ENCODE measurements at places on chromosomes 4 and X.

DNA sequence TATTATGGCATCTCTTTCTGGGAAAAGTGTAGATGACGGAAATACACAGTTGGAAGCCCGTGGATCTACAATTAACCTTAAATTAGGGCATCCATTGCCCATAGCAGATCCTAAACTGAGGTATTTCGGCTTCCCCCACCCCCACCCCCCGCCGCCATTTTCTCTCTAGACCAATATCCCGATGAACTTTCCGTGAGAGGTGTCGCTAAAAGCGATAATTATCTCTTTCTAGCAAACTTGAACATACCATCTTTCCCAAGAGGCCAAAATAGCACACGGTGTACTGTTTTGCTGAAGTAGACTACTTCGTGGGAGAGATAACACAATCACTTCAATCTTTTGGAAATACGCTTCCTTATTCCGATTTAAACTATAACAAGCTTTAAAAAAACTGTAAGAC lies 554 bp downstream of the KLHL15 start:
- no peak for DNase-seq

GRCh38 chr4:2472187-2472586 lies 3.3 kb downstream of the RNF4 start:
- DNase-seq: no peak

DNA sequence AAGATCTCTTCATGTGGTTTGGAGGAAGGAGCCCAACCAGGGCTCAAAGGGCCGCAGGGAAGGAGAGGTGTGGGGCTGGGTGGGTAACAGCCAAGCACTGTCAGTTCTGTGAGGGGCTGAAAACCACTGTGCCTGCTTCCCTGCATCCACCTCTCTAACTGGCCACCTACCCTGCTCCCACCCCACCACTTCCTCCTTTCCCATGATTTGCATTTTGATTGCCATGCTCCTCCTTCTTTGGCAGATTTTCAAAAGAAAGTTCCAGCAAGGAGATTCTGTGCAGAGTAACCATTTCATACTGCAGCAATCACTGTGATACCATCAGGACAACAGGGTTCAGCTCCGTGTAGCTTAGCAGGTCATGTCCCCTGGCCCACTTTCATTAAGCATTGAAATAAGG lies 1.8 kb downstream of the ZNF674 start:
- DNase-seq: no peak

DNA sequence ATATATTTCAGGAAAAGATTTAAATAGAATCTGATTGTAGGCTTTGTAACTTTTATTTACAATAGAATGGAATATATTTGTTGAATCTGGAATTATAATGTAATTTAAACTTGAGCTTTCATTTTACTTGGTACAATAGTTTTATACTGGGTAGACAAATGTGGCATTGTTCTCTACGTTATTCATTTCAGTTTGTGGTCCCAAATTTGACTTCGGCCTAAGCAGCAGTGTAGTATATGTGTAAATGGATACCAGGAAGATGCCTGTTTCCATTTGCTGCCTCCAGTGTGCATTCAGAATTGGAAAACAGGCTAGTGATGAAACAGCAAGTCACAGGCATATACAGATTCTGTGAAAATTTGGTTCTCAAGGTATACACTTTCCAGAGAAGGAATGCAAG lies 77.8 kb downstream of the CLDN22 start:
- no peak for DNase-seq

GRCh38 chr4:20196476-20196875 lies 55.2 kb upstream of the SLIT2 start:
- no peak for DNase-seq

DNA sequence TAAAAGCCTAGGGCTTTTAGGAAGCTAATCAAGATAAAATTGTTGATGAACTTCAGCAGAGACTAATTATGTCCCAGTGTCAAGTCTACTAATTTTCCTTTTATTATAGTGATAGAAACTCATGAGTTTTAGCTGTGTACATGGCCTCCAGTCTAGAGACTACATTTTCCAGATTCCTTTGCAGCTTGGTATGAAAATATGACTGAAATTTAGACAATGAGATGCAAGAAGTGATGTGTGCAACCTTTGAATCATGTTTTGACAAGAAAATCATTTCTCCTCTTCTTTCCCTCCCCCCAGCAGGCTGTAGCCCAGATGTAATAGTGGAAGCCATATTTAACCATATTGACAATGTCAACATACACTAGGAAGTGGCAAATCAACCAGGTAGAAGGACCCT lies 30.3 kb upstream of the IL13RA2 start:
- DNase-seq: no peak

DNA sequence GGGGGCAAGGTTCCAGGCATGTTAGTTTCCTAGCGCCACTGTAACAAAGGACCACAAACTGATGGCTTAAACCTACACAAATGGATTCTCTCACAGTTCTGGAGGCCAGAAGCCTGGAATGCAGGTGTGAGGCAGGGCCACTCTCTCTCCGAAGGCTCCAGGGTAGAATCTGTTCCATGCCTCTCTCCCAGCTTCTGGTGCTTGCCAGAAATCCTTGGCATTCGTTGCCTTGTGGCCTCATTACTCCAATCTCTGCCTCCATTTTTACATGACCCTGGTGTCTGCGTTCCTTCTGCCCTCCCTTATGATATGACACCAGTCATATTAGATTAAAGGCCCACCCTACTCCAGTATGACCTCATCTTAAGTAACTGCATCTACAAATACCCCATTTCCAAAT lies 39.6 kb downstream of the CLDN34 start:
- DNase-seq: no peak

DNA sequence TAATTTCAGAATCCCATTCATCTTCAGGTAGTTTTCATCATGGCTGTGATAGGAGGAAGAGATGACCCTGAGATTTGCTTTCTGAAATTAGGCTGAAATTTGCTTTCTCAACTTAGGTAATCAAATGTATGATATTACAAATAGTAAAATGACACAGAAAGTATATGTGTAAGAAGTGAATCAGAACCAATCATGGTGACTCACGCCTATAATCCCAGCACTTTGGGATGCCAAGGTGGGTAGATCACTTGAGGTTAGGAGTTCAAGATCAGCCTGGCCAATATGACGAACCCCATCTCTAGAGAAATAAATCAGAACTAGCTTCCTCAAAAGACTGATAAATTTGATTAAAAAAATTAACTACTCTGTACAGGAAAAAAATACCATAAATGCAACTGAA lies 555.4 kb downstream of the STPG2 start:
- DNase-seq: no peak

- no peak for DNase-seq
These were observed 107.2 kb downstream of the TBCK start for GRCh38 chr4:106208481-106209460.

- no peak for DNase-seq
These were observed 11.2 kb upstream of the PGRMC2 start for GRCh38 chr4:128298852-128299251.

- no peak for DNase-seq
These were observed 13.8 kb downstream of the SH3BP2 start for GRCh38 chr4:2806390-2807355.

- no peak for DNase-seq
These were observed 67.8 kb upstream of the NBDY start for GRCh38 chrX:56661193-56661592.

- no peak for DNase-seq
These were observed 171.3 kb downstream of the BTC start for GRCh38 chr4:74623041-74623440.

DNA sequence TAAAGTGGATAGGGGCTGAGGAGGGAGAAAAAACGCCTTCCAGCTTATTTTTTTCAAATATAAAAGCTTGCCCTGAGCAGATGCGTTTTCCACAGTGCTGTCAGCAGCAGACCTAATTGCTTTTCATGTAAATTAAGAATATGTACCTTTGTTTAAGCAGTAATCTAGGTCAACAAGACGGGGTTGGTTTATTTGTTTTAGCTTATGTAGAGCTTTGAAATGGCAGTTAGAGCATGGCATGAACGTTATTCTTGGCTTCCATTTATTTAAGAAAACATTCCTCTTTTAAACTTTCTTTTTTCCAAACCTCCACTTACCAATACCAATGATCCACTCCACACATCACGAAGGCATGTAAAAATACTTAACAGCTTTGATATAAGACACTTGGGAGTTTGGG lies 220.3 kb upstream of the TENM3 start:
- no peak for DNase-seq

- DNase-seq: no peak
These were observed 229.0 kb upstream of the GLRA2 start for GRCh38 chrX:14300376-14300775.

DNA sequence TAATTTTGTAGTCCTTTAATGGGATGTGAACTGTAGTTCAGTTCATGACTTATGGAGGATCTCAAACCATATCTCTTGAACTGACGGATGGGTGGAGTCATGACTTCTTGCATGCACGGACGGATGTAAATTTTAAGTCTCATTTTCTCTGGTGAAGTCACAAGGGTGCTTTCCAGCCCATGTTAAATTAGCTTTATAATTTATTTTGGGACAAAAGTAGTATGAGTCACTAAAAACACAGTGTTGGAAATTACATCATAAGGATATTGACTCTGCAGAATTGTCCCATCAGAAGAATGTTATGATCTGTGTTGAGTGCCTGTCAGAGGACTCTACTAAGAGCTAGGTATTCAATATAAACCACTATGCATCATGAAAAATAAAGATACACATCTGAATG lies 6.8 kb upstream of the PAGE5 start:
- DNase-seq: no peak

- no peak for DNase-seq
These were observed 9.1 kb downstream of the LAMTOR3 start for GRCh38 chr4:99885063-99885664.

- DNase-seq: no peak
These were observed 69.7 kb downstream of the TMEM154 start for GRCh38 chr4:152610131-152610530.

DNA sequence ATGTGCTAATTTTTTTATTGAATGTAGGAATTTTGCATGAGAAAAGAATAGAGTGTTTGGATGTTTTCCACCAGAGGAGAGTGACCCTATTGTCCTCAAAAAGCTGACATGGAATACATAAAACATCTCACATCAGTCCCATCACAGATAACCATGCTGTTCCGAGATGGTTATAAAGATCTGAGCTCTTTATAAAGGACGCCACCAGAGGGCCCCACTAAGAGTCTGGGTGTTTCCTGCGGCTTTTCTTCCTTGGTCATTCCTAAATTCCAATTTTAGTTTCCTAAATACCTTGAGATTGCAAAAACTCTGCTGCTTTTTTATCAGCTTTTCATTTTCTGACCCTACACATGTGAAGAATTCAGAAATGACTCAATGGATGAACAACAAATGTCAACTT lies 504.5 kb upstream of the FRG1 start:
- no peak for DNase-seq

GRCh38 chr4:164904941-164905340 lies 28.0 kb downstream of the APELA start:
- DNase-seq: no peak

DNA sequence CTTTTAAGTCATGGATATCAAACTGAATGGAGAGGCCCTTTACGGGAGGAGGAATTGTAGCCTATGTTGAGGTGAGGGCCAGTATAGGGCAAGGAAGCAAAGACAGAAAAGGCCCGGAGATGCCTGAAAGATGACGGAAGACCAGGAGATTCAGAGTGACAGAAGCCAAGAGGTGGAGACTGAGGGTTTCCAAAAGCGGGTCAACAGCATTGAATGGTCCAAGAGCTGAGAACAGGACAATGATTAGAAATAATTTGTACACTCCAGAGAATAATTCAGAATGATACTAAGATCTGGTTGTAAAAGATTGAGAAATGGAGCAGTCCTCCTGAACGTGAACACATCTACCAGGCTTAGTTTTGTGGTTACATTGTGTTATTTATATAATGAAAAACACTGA lies 45.5 kb upstream of the ZNF518B start:
- no peak for DNase-seq

DNA sequence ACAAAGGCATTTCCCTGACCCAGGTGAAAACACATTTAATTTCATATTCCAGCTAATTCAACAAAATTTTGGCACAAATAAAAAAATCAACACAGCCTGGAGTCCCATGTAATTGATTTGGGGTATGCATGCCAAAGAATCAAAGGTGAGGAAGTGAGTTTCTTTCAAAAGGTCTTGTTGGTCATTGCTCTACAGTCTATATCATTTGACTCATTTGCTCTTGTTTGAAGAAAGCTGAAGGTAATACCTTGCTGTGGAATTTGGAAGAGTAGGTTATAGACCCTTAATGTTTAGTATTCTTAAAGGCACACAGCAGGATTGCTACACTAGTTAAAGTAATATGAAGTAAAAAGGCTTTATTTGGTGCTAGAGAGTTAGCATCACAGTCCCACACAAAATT lies 25.4 kb downstream of the COL4A6 start:
- no peak for DNase-seq

DNA sequence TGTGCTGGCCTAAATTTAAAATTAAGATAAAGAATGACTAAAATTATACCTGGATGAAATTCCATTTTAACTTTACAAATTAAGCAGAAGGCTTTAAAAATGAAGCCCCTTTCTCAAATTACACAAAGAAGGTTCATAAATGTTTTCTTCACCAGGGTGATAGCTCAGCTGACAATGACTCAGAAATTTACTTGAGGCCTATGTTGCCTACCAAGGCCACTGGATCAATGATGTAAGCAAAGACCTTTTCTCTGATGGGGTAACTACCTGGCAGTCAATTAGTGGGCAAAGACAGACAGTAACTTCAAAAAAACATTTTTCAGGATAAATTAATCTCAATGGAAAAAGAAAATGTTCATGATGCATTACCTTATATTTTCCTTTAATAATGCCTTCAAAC lies 23.9 kb upstream of the GPR34 start:
- DNase-seq: no peak

DNA sequence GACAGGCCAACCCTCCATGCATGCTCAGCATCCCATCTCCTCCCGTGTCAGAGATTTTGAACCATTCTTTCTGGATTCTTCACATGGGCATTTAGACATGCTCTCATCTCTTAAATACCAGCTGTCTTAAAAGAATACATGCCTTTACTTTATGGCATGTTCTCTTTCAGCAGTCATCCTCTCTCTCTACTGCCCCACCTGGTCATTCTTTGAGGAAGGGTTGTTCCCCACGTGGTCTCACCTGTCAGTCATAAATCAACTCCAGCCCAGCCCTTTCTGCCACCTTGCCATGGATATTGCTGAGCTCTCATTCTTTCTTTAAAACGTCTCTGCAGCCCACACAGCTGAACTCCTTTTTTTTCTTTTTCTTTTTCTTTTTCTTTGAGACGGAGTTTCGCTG lies 111.3 kb downstream of the ARHGAP10 start:
- no peak for DNase-seq

GRCh38 chr4:99649778-99650177 lies 7.8 kb downstream of the C4orf54 start:
- DNase-seq: no peak

- no peak for DNase-seq
These were observed 61.3 kb downstream of the SEPTIN11 start for GRCh38 chr4:77010841-77011354.
